Gastrocnemius medialis (tissue), 4 donors: ENCODE measurements at places on chromosomes 1 and 21. TPM values are rescaled to one million over a fixed set of nuclear protein-coding genes. Genes with fewer than 3 reads are reported as not detected.

- H3K36me3 ChIP-seq = no peaks in the 10 kb centered on the region
- H3K4me1 ChIP-seq = peaks cover 53% of the 10 kb centered on the region
- no peak overlapping the region for H3K4me3 ChIP-seq
- H3K27me3 ChIP-seq = no peaks in the 10 kb centered on the region
- DNase-seq = no peak
Measured at GRCh38 chr1:227761621-227762230, 26.5 kb downstream of the SNAP47 start.

DNA sequence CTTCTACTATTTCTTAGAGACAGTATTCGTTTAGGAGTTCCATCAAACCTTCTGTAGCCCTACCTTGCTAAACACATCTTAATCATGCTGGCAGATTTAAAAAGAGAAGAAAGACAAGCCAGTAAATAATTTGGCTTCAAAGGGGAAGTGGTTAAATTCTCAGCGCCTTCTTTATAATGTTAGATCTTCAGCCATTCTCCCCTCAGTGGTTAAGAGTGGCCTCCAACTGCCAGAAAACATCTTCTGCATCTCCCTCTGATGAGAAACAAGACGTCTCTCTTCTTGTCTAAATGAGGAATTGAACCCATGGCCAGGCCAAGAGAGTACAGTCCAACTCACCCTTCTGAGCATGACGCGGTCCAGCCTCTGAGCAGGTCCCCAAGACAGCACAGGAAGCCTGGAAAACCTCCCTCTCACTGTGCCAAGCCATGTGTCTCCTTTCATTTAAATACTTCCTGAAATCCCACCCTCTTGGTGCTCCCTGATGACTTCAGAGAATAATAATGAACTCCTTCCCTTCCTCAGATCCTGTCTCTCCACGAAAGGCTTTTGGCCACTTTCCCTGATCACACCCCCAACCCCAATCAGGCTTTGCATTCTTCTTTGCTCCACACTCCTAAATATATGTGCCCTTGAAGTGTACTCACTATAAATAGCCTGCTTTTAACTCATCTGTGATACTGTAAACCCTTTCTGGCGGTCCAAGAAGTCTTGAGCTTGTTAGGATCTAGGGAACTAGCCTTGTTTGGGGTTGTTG, 16.4 kb upstream of the LRRC52 start:
- H3K4me3 ChIP-seq = no peak overlapping the region
- no peaks in the 10 kb centered on the region for H3K36me3 ChIP-seq
- no peaks in the 10 kb centered on the region for H3K27me3 ChIP-seq

The LPAR3 gene
- not detected for total RNA-seq

The LAMB3 gene
- total RNA-seq = 0.61 TPM
